PC-9 (cell line): ENCODE measurements at places on chromosomes 12 and 14.
A peak's percentile ranks its signal among the peaks of the same experiment; 100 is the strongest.

- peak; percentile 17 for DNase-seq
Measured at GRCh38 chr14:92922883-92923743, at the start of gene CHGA. TSS of gene CHGA (plus strand) at chr14:92923150. CDS start at chr14:92923360, 210 bp downstream.

GRCh38 chr12:104510145-104510872 lies 53.6 kb downstream of the CHST11 start:
- DNase-seq, result no peak

GRCh38 chr12:6567112-6567670 lies 900 bp downstream of the NOP2 start:
- peak; percentile 34 for DNase-seq

DNA sequence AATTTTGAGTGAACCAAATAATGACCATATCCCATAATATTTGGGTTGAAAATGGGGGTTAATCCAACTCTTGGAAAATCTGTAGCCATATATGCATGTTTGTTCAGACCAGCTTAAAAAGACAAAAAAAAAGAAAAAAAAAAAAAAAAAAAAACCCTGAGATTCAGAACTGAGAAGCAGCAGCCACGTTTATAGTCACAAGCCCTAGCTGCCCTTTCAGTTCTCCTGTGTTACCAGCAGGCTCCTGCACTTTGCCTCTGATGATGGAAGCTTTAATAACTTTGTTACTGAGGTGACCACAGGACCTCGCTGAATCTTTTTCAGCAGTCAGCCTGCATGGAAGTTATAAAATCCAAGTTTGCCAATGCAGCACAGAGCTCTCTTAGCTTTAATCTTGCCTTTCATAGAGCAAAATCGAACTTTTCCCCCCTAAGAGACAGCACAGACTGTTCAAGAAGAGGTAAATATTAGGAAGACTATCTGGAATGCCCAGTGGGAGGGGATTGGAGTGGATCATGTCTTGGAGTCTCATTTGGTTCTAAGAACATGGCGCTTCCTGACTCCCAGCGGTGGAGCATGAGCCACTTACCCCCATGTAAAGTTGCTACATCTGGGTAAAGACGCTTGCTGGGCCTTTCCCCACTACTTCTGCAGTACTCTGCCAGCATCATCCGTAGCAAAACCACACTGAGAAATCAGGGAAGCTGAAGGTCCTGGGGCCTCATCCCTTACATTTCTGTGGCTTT lies 20.6 kb downstream of the GNG2 start:
- no peak for DNase-seq

- DNase-seq, result no peak
Measured at GRCh38 chr12:123580772-123581171, 3.6 kb upstream of the TMED2 start.

- DNase-seq, result peak; percentile 69
Measured at GRCh38 chr12:54383041-54383609, 1.4 kb downstream of the ZNF385A start.

- DNase-seq, result no peak
Measured at GRCh38 chr12:53047221-53048032, 2.4 kb upstream of the TNS2 start.

GRCh38 chr14:24339284-24340151 lies at the start of gene RIPK3:
TSS of gene RIPK3 (minus strand) at chr14:24339991. CDS start at chr14:24339826, 165 bp downstream.
- DNase-seq, result peak; percentile 30

- DNase-seq, result no peak
Measured at GRCh38 chr14:69045857-69046475, 66.9 kb upstream of the ACTN1 start.

GRCh38 chr12:8911606-8912268 lies 2.6 kb upstream of the PHC1 start:
- DNase-seq, result peak; percentile 94

DNA sequence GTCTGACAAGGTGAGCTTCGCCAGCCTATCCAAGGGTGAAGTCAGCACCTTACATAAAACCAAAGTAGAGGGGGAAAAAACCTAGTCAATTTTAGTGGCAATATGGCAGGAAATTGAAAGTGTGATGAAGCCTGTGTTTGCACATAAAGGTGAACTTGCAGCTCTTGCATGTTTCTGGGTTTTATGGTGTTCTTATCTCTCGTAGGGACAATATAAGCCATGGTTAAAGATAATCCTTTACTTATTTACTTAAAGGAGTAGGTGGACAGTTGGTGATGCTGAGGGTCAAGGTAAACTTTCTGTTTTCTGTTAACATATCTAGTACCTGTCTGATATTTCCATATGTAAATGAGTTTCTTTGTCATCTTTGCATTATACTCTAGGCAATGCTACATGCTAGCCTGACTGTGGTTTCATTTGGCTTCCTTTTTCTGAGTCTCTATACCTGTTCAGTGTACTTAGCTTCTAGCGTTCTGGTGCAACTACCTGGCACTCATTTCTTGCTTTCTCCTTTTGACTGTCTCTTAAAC lies 32.8 kb downstream of the CCDC91 start:
- no peak for DNase-seq

DNA sequence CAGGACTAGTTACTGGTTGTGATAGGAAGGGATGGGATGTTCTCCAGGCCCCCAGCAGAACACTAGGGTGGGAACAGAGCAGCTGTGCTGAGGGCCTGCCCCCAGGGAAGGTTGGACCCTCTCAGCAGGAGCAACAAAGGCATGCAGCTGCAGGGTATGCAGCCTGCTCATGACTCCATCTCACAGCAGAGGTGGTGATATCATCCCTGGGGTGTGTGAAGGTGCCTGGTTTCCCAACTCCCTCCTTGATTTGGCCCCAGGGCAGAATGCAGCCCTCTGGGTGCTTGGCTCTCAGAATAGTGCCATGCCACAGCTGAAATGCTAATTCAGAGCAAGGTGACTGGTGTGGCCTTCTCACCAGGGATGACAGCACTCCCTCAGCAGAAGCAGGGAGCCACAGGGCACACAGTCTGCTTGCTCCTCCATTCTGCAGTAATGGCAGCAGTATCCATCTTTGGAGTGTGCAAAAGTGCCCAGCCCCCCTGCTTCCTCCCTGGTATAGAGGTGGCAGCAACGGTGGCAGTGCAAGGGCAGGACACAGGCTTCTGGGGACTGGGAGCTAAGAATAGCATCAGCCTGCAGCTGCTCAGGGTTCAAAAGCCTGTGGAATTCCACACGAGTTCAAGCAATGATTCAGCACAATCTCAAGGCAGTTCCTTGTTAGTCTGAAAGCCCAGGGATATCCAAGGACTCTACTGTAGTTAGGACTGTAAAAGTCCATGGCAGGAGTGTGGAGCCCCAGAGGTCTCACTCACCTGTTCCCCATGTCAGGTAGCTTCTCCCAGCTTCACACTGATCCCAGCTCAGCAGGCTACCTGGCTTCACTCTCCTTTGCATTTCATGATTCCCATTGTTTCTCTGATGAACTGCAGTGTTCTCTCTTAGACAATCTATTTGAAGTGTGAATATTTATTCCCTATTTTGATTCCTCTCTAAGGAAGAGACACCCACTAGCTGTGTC lies 298.1 kb upstream of the FOXG1 start:
- DNase-seq, result peak; percentile 43

GRCh38 chr12:49527361-49528130 lies 11.3 kb upstream of the KCNH3 start:
- no peak for DNase-seq

GRCh38 chr12:124388679-124389137 lies 93.8 kb downstream of the RFLNA start:
- DNase-seq, result peak; percentile 67

DNA sequence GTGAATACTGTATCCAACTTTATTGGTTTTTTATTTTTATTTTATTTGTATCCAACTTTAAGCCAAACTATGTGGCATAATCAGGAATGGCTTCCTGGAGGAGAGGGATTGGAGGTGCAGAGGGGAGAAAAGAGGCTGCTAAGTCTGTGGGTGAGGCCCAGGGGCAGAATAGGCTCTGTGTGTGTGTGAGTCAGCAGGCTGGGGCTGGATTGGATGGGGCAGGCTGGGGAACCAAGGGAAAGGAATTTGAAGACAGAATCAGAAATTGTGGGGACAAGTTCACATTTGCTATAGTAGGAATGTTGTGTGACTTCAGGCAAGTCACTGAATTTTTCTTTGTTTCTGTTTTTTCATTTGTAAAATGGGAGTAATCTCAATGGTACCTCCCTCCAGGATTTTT lies 12.8 kb upstream of the RILPL1 start:
- DNase-seq, result peak; percentile 14

DNA sequence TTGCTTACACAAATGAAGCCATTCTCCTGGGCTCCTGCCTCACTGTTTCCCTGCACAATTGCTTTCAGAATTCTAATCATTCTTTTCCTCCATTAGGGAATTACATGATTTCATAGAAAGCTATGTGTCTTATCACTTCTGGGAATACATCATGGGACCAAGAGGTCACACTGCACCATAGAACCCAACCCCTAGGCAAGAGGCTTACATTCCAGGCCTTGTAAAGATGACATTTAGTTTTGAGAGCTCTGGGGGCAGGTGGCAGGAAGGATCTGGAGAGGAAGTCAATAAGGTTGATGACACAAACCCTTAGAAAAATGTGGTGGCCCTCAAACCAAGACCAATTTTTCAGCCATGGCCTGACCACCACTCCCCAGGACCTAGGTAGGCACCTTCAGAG lies 57.1 kb downstream of the NUAK1 start:
- no peak for DNase-seq

DNA sequence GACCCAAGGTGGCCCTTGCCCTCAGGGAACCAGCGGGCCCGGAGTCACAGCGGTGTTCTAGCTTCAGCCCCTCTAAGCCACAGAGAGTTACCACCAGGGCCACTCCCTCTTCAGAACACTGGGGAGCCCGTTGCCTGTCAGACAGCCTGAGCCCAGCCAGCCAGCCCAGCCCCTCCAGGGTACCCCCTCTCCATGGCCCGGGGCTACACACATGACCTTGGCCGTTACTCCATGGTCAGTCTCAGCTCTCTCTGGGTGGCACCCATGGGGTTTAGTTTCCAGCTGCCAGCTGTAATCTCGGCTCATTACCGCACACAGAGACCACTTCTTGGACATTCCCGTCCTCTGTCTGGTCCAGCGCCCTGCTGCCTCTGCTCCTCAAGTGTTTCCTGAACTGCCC lies 35.0 kb downstream of the PPP2R5C start:
- no peak for DNase-seq

DNA sequence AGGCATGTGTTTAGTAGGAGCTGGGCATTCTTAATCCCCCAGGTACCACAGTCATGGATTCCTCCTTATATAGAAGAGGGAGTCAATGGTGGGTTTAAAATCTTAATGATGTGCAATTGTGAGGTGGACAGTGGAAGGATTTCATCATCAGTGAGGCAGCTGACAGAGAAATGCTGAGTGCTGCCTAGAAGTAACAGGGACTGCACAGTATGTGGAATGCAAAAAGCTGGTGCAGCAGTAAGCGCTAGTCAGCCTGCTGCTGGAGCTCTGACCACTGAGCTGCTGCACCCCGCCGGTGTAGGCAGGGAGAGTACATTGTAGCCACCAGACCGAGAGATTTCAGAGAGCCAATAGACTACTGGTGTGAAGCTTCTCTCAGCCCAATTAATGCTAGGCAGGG lies 80.5 kb upstream of the DACT1 start:
- no peak for DNase-seq

- no peak for DNase-seq
Measured at GRCh38 chr12:6316921-6317692, 6.6 kb downstream of the PLEKHG6 start.

- no peak for DNase-seq
Measured at GRCh38 chr14:60789656-60790055, 55.1 kb downstream of the MNAT1 start.

DNA sequence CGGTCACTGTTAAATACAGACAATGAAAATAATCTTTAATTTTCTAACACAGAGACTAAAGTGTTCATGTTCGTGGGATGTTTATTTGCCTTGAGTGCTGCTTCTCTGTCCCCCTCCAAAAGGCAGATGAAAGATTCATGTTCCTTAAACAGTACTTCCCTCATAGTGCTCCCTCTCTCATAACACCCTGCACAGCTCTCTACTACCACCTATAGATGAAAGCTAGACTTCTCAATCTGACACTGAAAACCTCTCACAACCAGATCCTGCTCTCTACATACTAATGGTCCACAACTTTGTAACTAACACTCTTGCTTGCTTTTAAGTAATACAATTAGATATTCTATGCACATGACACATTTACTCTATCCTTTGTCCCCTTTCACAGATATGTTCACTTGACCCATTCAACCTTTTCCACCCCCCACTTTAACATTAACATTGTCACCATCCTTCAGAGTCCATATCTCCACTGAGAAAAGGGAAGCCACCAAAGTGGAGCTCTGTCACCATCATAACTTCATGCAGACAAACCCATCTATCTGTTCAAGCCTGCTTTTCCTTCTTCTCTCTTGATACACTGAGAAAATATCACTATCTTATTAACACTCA lies 266.4 kb upstream of the USP15 start:
- DNase-seq, result no peak

GRCh38 chr14:87018294-87018693 lies 974.7 kb downstream of the GALC start:
- DNase-seq, result no peak

- DNase-seq, result no peak
Measured at GRCh38 chr12:84913129-84913515, 523 bp upstream of the SLC6A15 start.

GRCh38 chr14:40028991-40029390 lies 596.8 kb upstream of the FBXO33 start:
- no peak for DNase-seq

- no peak for DNase-seq
Measured at GRCh38 chr14:39434401-39434800, 2.2 kb upstream of the FBXO33 start.

DNA sequence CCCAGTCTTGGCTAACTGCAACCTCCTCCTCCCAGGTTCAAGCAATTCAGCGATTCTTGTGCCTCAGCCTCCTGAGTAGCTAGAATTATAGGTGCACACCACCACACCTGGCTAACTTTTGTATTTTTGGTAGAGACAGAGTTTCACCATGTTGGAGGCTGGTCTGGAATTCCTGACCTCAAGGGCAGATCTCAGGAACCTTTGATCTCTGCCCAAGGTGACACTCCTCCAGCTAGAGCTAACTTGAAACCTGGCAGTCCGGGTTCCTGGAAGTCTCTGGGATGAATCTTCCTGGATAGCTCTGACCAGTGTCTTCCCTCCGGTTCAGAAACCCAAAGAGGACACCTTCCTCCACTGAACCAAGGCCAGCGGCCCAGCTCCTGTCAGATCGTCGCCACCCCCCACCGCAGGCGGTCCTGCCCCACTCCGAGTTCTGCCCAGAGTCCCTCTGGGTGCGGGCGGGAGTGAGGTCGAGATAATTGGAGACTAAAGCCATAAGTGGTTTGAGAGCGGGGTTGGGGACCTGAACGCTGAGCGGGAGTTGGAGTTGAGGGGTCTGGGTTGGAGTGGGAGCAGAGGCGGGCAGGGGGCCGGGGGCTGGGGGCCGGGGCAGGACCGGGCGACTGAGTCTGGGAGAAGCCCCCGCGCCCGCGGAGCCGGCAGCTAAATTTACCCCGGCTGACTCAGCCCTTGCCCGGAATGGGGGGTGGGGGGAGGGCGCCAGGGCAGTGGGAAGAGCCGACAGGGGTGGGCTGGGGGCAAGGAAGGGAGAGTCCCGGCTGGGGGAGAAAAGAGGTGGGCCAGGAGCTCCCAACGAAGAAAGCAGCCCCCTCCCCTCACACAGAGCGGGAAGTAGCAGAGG lies 4.7 kb downstream of the DDN start:
- DNase-seq, result no peak

DNA sequence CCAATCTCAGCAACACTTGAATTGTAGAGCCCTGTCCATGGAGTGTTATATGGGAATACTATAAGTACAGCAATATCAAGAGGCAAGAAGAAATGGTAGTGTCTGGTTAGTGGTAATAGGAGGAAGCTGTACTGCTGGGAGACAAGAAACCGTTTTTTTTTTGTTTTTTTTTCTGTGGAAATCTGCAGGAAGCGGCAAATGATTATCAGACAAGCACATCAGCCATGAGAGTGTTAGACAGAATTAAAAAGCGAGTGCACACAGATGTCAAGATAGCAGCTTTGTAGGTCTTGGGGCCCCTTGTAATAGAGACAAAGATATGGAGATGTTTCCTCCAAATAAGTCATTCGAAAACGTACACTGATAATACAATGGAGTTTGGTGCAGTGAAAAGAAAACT lies 6.7 kb downstream of the TESPA1 start:
- no peak for DNase-seq
